MCF 10A (cell line): ENCODE measurements at places on chromosomes 5 and 9. TPM values are rescaled to one million over a fixed set of nuclear protein-coding genes. Genes with fewer than 3 reads are reported as not detected.
A peak's percentile ranks its signal among the peaks of the same experiment; 100 is the strongest.

- DNase-seq, result no peak
Observed at GRCh38 chr9:5947912-5948311, 57.2 kb downstream of the MLANA start.

GRCh38 chr9:136614372-136614922 lies 48.3 kb upstream of the EGFL7 start:
- DNase-seq, result no peak

DNA sequence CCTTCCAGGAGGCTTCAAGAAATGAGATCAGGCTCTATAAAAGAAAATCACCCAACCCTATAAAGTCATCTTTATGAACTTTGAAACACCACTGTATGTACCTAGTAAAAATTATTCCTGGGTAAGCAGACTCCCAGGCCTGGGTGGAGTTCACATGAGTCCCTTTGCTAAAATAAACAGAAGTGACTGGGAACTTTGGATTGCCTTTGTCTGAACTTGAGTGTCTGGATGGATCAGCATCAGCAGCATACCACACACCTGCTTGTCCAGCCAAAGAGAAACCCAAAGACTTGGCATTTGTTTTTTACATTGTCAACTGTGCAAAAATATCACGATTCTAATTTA lies 79.6 kb upstream of the CDKN2B start:
- no peak for DNase-seq

DNA sequence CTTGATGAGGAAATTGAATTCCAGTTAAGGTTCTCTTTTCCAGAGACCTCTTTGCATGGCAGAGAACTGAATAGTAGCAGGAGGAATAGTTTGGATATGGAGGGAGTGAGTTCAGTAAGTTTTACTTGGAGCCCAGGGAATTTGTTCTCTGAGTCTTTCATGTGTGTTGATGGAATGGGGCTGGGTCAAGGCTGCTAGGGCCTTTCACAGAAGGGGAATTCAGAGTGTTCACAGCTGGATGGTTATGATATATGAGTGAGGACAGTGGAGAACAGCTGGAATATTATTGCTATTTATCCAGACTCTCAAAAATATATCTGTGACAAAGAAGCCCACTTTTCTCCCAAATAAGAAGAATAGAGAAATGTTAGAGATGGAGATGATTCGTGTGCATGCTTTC lies 372.8 kb downstream of the PLK2 start:
- DNase-seq, result no peak

PCDHA13 gene
- 0.33 and 0.74 TPM in 2 replicates for total RNA-seq

SOX30 gene
- total RNA-seq, result 0.15 TPM in 1 of 2 replicates, not detected in the other

GRCh38 chr9:98142925-98143481 lies 24.0 kb upstream of the TRIM14 start:
- no peak for DNase-seq

GRCh38 chr5:173243831-173244305 lies 8.9 kb upstream of the NKX2-5 start:
- no peak for DNase-seq

- DNase-seq, result no peak
Observed at GRCh38 chr5:153552886-153553285, 62.4 kb downstream of the GRIA1 start.

GRCh38 chr5:65823204-65823603 lies 101.2 kb downstream of the NLN start:
- no peak for DNase-seq

GRCh38 chr9:37622462-37622861 lies 28.3 kb upstream of the FRMPD1 start:
- no peak for DNase-seq

HAND1 gene
- not detected in 2 replicates for total RNA-seq

DNA sequence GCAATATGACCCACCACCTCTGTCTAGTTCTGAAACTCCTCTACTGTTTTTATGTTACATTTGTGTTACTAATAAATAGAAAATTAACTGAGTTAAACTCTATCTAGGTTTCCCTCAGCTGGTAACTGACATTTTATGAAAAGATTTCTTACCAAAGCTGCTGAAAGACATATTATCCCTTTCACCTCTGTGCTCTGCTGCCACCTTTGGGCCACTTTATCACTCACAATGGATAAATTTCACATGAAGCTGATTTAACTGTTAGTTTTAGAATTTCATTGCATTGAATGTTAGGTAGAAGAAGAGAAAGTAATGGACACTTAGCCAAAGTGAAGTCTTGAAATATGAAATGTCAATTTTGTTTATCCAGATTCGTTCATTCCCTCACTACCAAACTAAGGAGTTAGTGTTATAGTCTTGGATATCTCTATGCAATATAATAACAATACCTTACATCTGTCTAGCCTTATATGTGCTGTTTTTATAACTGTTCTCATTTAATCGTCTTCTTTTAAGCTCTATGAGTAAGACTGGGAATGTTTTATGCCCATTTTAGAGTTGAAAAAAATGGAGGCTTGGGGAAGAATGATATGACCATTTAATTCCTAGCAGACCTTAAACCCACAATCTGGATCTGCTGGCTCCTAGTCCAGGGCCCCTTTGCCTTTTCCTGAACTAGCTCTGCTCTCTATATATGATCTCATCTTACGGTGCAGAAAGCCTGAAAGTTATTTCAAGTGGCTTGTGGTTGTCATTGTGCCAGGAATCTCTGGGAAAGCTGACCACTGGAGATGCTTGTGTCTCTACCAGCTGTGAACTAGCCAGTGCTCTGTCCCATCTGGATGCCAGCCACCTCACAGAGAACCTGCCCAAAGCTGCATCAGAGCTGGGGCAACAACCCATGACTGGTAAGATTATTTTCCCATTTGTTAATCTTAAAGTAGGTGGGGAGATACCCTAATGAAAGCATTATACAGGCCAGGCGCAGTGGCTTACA lies 97.1 kb downstream of the GOLPH3 start:
- DNase-seq, result peak; percentile 70

- DNase-seq, result no peak
Observed at GRCh38 chr5:124419531-124419930, 326.9 kb downstream of the ZNF608 start.

AMBP gene
- total RNA-seq, result not detected in 2 replicates

- no peak for DNase-seq
Observed at GRCh38 chr5:138243794-138244193, 30.6 kb downstream of the GFRA3 start.

DNA sequence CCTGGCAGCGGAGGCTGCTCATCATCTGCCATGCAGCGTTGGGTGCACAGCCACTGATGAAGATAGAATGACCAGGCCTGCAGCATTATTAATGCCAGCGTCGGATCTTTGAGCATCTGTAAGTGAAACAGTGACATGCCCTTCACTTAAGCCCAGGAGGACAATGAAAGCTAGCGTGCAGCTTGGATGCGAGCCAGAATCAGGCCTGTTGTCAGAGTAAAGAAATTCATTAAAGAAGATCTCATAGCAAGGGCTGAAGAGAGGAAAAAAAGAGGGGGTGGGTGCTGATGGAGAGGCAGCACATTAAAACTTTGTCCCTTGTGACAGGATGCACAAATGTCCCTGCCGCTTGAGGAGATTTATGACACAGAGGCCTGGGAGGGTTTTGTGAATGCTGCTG lies 186.1 kb upstream of the MAST4 start:
- no peak for DNase-seq

DND1 gene
- total RNA-seq, result 4.3 and 5.1 TPM in 2 replicates

DNA sequence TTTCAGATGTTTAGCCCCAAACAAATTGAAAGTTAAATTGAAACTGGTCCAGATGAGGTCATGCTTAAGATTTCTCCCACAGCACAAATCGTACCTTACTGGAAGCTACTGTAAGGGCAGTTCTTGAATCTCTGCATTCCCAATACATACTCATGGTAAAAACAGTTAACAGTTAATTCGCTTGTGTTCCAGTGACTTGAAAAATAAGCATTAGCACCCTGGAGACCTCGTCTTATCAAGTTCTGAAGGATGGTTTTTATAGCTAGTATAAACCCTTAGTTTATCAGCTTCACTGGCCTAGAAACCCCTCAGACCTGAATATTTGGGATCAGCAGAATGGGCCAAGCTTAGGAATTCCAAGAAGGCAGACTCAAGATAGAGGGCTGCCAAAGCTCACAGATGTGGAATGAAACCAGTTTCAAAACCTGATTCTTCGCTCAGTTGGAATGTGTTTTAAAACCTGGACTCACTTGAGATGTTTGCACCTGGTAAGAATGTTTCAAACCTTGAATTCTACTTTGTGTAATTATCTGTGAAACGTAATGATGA lies 103.6 kb downstream of the C9orf152 start:
- DNase-seq, result no peak

GRCh38 chr5:126492939-126493338 lies 69.7 kb downstream of the GRAMD2B start:
- DNase-seq, result peak; percentile 56

GRCh38 chr5:141742866-141743851 lies 61.1 kb upstream of the ARAP3 start:
- peak; percentile 63 for DNase-seq

DNA sequence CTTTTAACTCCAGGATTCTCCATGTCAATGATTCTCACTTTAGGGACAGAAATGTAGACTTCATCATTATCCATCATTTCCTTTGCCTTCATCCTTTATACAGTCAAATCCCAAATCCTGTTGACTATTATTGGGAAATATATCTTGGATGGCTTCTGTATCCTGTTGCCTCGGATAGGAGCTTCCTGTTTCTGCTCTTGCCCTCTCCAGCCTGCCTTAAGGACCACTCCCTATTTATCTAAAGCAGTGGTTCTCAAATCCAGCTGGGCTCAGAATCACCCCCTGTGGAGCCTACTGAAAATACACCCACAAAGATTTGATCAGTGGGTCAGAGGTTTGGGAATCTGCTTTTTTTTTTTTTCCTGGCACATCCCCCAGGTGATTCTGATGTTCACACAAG lies 8.5 kb downstream of the AFAP1L1 start:
- no peak for DNase-seq

DNA sequence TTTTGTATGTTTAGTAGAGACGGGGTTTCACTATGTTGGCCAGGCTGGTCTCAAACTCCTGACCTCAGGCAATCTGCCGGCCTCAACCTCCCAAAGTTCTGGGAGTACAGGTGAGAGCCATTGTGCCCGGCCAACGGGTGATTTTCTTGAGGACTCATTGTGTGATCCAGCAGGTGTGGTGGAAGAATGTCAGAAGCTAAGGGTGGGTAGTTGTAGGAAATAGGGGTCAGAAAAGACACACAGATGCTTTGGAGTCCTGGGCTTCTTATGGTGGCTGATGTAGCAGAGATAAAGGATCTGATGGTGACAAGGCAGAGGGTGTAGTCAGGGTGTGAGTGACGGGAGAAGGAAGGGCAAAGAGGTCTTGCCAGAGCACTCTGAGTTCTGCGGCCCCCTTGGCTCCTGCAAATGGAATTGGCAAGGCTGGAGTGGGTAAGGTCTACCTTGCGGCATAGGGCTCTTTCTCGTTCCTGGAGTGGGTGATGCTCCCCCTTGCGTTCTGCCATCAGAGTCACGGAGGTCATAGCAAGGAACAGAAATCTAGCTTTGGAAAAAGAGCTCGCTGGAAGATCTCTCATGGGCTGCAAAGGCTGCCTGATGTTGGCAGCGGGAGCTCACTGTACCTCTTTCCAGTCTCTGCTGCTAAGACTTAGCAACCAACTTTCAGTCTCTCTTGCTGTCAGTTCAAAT lies 97.2 kb downstream of the SREK1 start:
- no peak for DNase-seq

- DNase-seq, result no peak
Observed at GRCh38 chr9:28938981-28939380, 1365.7 kb upstream of the C9orf72 start.

GRCh38 chr5:115424030-115424429 lies 120.5 kb downstream of the FEM1C start:
- DNase-seq, result no peak

- DNase-seq, result no peak
Observed at GRCh38 chr5:172403189-172403796, 51.0 kb downstream of the SH3PXD2B start.

DNA sequence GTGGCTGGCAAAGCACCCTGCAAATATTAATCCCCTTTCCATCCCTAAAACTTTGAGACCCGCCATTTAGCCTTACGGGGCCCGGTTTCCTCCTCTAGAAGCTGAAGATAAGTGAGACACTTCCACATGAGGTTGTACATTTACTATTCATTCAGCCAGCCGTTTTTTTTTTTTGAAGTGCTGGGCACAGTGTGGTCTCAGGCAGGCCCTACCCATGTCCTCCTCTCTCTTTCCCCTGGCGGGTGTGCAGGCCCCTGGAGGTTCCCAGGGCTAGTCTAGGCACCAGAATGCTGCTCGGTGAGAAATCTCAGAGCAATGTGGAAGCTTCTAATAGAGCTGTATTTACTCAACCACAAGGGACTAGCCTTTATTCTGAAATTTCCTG lies 107.4 kb upstream of the LARP1 start:
- DNase-seq, result no peak

- no peak for DNase-seq
Observed at GRCh38 chr9:135565141-135565628, 3.6 kb downstream of the PAEP start.

GRCh38 chr5:62041156-62041756 lies 264.8 kb upstream of the KIF2A start:
- DNase-seq, result no peak

- DNase-seq, result peak; percentile 53
Observed at GRCh38 chr9:72675586-72675985, 154.2 kb downstream of the TMC1 start.

DNA sequence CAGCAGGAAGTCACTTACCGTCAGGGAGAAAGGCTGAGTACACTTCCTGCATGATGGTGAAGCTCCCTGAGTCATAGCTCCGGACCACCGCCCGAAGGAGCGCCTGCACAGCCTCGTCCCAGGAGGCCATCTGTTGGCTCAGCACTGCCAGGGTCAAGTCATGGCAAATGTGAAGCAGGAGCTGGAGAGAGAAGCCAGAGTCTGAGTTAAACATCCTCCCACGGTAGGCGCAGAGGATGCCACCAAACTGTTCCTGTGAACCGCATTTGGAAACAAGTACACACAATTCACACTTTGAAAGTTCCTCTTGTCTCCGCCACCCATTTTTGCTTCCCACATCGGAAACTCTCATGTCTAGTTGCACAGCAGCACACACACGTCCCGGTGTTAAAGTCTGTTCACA lies 33.9 kb downstream of the CNOT8 start:
- DNase-seq, result no peak

GRCh38 chr9:110015759-110016158 lies 192.2 kb downstream of the C9orf152 start:
- peak; percentile 88 for DNase-seq

DNA sequence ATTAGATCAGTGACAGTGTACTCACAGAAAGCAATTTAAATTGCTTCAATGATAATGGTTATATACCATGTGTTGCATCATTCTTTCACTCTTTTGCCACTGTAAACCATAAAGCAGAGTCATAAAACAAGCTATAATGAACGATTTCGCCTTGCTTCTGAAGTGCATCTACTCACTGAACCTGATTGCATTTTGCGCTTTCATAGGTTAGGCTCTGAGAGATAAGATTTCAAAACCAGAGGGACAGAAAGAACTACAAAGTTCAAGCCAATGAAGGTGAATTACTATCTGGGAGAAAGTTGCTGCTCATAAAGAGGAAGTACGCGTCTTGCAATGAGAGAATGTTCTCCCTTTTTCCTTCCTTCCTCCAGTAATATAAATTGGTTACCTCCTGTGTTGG lies 412.7 kb downstream of the CETN3 start:
- DNase-seq, result no peak

HARS1 gene
- total RNA-seq, result 126 and 131 TPM in 2 replicates
